ENCODE measurements at places on chromosomes 2 and 18.

DNA sequence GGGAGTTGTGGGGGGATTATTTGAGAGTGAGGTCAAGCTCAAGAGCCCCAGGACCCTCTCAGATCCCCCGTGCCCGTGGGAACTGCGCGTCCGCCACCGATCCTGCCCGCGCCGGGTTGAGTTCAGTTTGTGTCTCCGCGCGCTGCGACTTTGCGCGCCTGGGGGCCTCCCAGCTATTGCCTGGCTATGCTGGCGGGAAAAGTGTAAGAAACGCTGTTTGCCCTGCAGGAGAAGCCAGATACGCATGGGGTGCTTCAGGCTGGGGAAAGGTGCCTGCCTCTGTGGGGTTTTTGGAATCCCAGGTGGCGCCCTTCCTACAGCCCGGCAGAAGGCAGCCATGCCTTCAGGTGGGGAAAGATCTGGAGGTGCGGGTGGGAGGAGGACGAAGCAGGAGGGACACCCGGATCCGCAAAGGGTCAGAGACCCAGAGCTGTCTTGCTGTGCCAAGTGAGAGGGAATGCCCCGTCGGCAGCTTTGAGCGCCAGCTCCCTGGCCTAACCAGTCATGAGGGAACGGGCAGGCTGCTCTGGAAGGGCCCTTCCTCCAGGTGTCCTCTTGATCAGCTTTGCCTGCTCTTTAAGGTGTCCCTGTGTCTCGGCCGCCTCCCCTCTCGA, 22.5 kb downstream of the TEX44 start:
- DNase-seq = peak; percentile 4

- DNase-seq = no peak
Measured at GRCh38 chr2:231167745-231168459, 30.5 kb upstream of the ARMC9 start.

DNA sequence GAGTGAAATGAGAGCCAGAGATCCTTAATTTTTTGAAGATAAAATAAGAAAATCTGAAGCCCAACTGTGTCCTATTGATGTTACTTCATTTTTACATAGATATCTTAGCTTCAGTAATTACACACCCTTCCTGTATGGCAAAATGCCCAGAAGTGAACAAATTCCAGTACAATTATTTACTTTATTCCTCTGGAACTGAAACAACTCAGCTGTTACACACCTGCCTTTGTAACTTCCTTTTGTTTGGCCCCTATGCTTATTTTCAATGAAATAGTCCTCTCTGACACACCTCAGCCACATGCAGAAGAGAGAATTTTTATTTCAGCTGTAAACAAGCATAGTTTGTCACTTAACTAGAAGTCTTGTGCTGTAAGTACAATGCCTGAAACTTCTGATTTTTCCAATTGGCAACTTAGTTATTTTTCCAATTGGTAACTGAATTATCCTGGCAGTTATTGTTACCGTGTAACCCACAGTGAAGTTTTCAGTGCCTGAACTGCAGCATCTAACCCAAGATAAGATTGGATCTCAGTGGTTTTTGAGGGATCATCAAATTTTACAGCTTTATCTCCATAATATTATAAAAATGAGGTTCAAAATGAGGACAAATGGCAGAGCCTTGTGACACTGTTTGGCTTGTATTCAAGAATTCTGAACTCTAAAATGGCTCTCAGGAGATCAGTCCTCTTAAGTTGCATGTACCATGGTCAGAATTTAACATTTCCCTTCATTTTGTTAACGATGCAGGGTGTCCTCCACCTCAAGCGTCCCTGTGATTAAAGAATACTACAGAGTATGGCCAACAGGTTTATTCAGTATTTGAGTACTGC, 82.6 kb downstream of the PKP4 start:
- DNase-seq = no peak

DNA sequence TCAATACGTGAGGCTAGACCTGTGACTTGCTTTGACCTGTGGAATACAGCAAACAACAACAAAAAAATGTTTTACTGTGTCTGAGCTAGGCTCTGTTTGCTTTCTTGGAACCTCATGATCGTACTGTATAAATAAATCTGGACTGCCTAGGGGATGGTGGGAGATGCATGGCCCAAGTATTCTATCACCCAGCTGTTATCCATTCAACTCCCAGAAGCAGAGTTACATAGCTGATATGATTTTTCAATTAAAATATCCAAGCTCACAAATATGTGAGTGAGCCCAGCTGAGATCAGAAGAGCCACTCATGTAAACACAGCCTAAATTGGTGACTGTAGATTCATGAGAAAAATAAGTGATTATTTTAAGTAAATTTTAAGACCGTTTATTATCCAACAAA, 154.1 kb upstream of the THUMPD2 start:
- no peak for DNase-seq

GRCh38 chr2:240131296-240131695, 4.8 kb downstream of the COPS9 start:
- DNase-seq = no peak

DNA sequence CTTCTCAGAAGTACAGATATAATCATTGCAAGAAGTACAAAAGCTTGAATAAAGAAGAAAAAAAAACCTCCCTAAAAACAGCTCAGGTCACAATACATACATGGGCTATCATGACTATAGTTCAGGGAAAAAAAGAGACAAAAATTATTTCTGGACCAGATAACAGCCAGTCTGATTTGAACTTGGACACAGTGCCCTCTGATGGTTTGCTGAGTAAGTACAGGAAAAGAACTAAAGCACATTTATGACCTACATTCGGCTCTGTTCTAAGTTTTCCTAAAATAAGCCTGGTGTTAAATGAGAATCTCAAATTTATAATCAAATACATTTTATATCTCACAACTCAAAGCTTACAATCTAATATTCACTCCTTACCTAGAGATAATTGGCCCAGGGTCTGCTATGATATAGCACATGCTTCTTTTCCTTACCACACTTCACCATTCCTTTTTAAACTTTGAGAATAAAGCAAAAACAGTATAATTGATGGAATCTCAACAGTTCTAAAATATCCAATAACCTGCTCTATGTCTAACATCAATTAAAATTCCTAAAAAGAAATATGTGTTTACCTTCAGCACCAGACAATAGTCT, 81.1 kb downstream of the RAPH1 start:
- DNase-seq = peak; percentile 54

DNA sequence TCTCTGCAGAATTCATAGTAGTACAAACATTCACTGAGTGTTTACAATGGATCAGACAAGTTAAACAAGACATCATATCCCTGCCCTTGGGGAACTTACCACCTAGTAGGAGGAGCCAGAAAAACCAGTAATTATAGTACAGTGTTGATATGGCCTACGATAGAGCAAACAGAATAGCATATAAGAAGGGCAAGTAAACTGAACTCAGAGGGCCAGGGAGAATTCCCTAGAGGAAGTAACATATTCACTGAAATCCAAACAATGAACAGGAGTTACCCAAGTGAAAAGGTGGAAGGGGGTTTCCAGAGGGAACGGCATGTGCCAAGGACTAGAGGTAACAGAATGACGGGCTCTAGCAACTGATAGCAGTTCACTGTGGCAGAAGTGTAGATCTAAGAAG, 34.1 kb downstream of the NHEJ1 start:
- DNase-seq = no peak

- no peak for DNase-seq
Measured at GRCh38 chr2:5474716-5475115, 217.5 kb upstream of the SOX11 start.

DNA sequence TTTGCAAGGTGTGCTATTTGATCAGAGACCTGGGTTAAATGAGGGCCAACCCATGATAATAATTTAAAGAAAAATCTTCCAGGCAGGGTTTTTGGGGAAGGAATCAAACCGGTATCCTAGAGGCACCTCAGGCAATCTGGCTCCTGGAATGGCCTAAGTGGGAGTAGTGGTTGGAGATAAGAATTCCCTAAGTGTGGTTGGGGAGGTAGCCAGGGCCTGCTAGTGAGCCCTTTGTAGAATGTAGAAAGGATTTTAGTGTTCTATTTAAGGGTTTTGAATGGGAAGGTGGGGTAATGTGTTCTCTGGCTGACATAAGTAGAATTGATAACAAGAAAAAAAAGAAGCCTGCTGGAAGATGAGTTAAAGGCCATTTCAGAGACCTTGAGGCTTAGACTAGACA, 422.2 kb downstream of the XIRP2 start:
- DNase-seq = no peak

DNA sequence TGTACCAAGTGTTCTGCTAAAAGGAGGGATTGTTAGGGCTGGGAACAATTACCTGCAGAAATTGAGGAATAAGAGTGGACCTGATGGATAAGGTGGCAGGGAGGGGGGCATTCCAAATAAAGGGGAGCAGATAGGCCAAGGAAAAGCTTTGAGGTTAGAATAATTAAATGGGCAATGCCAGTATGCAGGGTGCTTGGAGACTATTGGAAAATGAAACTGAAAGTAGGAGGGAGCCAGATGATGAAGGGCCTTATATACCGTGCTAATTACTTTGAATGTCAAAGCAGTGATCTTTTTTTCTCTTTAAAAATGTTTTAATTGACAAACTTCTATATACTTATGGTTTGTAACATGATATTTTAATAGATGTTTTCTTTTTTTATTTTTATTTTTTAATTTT, 42.9 kb downstream of the MMADHC start:
- DNase-seq = no peak

GRCh38 chr2:54508541-54508940, 52.4 kb downstream of the SPTBN1 start:
- DNase-seq = no peak

DNA sequence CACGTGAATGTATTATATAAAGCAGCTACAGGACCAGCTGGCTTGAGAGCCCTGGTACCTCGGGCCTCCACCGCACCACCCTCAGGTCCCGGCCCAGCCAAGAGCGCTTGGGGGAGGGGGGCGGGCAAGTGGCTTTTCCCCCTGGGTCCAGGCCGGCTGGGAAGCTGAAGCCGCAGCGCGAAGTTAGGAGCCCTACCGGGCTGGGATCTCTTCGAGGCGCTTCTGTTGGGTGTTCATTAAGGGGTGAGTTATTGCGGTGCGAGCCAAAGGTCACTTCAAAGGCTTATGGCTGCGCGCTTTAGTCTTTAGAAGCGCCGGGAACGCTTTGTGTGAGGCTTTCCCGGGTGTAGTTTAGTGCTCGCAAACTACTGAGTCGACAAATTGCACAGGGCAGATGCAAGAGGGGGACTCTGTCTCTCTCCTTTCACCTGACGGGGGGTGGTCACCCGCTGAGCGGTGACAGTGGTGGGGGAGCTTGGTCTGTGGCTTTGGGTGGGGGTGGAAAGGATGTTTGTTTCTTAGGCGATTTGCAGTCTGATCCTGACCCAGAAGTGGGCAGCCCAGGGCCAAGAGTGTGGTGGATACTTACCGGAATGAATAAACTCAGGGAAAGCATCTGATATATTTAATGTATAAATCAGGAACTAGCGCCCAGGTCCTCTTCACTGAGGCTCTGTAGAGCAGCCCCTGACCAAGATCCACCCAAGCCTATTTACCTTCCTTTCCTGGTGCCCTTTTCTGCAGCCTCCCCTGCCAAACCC, 6.0 kb downstream of the HOXD3 start:
- no peak for DNase-seq

GRCh38 chr2:233519787-233520611, 46.6 kb downstream of the USP40 start:
- DNase-seq = no peak

GRCh38 chr2:147485210-147485851, 359.5 kb upstream of the ACVR2A start:
- no peak for DNase-seq

DNA sequence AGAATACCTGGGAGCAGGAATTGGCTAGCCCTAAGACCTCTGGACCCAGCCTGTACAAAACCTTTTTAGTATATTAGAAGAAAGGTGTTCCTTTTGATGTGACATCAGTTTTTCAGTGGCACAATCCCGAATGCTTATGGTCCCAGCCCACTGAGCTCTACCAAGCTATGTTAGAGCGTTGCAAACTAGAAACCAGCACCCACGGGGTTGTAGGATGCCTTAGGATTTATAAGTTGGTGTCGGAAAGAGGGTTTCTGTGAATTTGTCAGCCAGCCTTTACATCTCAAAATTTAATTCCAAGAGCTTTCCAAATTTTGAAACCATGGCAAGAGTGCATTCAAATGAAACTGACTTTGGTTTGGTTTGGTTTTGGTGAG, 499 bp upstream of the LMAN1 start:
- no peak for DNase-seq

- DNase-seq = no peak
Measured at GRCh38 chr2:144464730-144465129, 55.2 kb downstream of the ZEB2 start.

DNA sequence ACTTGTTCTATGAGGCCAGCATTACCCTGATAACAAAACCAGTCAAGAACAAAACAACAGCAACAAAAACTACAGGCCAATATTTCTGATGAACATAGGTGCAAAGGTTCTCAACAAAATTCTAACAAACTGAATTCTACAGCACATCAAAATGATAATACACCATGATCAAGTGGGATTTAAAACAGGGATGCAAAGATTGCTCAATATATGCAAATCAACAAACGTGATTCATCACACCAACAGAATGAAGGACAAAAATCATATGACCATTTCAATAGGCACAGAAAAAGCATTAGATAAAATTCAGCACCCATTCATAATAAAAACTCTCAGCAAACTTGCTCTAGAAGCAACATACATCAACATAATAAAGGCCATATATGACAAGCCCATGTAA, 173.6 kb downstream of the CAMKMT start:
- DNase-seq = no peak

DNA sequence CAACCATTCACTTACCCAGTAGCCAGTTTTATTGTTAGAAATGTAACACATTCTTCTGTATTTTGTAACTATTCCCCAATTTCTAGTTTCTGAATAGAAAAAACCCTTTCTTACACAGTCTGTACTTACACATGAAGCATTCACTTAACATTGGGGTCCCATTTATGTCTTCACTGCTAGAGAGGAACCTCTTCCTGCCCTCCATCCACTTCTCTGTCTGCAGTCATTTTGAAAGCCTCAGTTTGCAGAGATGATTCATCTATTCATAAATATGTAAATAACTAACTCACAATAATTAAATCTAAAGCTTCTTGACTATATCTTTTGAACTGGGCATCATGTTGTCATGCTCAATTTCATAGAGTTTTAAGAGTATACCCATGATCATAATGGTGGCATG, 55.9 kb downstream of the ZRANB3 start:
- DNase-seq = no peak

GRCh38 chr2:215841175-215841816, 172.1 kb downstream of the MREG start:
- DNase-seq = no peak

GRCh38 chr2:73286134-73286655, 1.9 kb upstream of the FBXO41 start:
- DNase-seq = no peak

DNA sequence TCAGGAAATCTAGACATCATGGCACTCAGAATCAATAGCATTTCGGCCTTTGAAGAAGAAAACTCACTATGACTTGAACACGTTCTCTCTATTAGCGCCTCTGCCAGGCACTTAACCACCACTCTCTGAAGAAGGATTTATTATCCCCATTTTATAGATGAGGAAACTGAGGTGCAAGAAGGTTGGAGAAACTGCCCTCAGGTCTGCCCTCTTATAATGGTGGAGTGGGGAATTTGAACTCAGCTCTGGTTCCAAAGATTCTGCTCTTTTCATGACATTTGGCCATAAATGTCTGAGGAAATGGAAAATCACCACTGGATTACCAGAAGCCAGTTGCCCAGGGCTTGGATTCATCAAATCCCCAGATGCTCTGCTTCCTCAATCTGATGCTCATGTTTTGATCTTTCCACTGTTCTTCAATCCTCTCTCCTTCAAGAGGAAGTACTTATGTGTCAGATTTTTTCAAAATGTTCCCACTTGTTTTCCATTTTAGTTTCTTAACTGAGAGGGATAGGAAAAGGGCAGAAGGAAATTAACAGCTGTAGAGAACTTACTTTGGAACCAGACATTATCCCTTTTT, 68.1 kb downstream of the ANTXR1 start:
- no peak for DNase-seq
